GM18507 (cell line): ENCODE measurements at places on chromosomes 2 and 18.

- no peak for DNase-seq
Measured at GRCh38 chr2:156852681-156853080, 404.8 kb upstream of the GALNT5 start.

DNA sequence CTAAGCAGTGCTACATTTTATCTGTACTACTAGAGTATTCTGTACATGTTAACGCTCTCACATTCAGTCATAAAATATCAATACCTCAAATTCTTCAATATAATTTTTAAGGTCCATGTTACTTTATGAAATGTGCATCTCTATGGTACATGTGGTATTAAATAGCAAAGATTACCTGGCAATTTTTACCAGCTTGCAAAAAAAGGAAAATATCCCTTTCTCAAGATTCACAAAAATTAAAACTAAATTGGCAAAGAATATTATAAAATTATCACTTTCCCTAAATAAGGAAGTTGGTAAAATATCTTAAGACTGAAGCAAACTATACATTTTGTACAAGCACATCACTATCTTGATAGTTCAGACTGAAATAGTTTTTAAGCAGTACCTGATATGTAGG is 115.0 kb upstream of the RNU4ATAC start:
- no peak for DNase-seq

DNA sequence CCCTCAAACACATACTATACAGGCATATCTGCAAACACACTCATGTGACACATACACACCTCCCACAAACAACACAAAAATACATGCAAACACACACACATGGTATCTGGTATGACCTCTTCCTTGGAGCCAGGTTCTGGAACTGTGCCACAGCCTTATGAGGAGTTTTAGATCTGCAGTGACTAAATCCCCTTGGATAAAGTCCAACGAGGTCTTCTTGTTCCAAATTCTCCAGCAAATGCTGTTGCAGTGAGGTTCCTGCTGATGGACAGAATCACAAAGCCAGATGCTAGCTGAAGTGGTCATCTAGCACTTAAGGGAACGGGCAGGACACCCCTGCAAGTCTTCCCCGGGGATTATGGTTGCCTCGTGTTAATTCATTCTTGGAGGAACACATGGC is 54.5 kb upstream of the DAPL1 start:
- no peak for DNase-seq

DNA sequence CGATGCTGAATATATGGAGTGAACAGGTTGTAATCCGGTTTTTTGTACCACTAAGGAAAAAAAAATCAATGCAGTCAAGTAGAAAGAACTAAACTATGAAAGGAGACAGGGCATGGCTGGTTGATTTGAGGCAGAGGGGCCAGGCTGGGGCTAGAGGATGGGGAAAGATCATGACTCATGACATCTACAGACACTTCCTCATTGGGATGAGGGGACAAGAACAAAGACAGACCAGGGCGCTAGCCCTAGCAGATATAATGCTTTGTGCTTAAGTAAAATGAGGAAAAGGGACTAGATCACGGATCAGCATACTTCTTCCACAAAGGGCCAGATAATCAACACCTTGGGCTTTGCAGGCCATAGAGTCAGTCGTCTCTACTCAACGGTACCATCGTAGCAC is 55.8 kb downstream of the ST6GAL2 start:
- no peak for DNase-seq

DNA sequence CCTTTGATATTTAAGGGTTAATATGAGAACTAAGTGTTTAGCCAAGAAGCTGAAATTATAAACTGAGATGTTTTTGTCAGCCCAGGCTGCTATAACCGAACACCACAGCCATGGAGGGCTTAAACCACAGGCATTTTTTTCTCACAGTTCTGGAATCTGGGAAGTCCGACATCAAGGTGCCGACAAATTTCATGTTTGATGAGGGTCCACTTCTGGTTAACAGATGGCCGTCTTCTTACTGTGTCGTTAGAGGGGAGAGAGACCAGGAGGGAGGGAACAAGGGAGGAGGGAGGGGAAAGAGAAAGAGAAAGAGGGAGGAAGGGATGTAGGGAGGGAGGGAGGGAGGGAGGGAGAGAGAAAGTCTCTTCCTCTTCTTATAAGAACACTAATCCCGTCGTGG is 6.5 kb upstream of the CNDP2 start:
- no peak for DNase-seq

GRCh38 chr2:148814143-148814859 is 60.7 kb upstream of the KIF5C start:
- no peak for DNase-seq

GRCh38 chr18:513826-514530 is 13.5 kb upstream of the COLEC12 start:
- no peak for DNase-seq

DNA sequence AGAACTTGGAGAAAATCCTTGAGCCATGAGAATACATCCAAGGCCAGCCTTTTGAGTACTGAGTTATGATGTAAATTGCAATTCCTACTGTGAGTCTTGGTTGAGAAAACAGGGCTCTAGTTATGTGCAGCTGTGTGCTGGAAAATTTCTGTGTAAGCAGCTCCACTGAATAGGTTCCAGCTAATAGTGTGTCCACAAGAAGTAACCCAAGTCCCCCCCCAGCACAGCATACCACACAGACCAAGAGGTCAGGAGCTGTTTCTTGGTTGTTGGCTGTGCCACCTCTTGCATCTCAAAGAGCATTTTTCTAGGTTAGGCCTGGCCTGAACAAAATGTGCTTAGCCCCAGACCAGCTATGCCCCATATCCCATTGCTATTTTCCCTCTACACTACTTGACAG is 36.8 kb upstream of the APCDD1 start:
- no peak for DNase-seq
